ENCODE measurements at places on chromosomes 3 and 15.

GRCh38 chr3:128128251-128128650, 4.6 kb upstream of the RUVBL1 start:
- no peak for DNase-seq

- DNase-seq = no peak
These were observed 98.6 kb downstream of the CHL1 start for GRCh38 chr3:295166-295565.

- DNase-seq = no peak
These were observed 93.2 kb upstream of the IGF1R start for GRCh38 chr15:98555173-98555515.

DNA sequence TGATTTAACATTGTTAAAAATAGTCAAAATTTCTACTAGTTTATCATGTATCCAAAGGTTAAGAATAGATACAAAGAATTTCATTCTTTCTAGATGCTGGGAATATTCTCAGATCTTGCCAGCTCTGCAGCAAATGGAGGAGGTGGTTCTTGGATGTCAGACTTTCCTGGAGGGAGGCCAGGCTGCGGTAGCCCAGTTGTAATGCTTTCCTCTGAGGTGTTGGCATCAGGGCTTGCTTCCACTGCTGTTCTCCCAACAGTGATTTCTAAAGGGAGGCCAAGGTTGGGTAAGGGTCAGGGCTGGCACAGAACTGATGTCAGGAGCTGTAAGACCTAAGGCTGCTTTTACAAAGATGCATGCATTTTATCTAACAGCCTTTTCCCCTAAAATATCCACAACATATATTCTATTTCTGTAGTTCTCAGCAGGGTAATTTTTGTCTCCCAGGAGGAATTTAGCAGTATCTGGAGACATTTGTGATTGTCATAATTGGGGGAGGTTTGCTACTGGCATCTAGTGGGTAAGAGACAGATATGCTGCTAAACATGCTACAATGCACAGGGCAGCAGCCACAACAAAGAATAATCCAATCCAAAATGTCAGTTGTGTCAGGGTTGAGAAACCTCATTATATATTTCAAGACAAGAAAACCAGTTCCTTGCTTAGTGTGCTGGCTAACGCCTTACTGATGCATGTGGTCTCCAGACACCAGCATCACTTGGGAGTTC, 42.0 kb upstream of the SPTSSB start:
- DNase-seq = no peak

GRCh38 chr3:189534531-189534930, 96.7 kb upstream of the TP63 start:
- DNase-seq = no peak

DNA sequence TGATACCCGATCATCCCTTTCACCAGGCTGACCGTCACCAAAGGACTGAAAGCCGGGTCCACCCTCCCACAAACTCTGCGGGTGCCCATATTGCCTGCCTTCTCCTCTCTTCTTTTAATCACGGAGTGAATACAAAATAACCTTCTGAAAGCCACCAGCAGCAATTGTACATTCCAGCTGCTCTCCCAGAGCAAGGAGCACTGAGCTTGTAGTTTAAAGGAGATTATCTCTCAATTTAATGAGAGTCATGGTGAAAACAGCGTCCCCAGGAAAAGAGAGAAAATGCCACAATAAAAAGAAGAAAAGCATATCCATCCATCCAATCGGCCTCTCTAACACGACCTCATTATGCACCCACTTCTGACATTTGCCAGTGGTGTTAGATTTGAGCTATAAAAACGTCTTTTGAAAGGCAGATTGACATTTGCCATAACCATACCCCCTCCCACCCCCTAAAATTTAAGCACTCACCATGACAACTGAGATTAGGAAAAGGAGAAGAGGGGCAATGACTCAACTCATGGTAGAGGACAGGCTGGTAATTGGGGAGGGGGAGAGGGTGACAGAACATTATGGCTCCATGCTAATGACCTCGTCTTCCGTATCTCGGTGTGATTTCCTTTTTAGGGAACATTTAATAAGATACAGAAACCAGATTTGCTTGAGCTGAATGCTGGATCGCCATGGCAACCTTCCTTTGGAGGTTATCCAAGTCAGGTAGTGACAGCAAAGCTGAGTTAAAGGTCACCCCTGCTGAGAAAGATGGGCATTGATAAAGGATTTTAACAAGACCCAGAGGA, 106.2 kb downstream of the ST8SIA2 start:
- DNase-seq = no peak

DNA sequence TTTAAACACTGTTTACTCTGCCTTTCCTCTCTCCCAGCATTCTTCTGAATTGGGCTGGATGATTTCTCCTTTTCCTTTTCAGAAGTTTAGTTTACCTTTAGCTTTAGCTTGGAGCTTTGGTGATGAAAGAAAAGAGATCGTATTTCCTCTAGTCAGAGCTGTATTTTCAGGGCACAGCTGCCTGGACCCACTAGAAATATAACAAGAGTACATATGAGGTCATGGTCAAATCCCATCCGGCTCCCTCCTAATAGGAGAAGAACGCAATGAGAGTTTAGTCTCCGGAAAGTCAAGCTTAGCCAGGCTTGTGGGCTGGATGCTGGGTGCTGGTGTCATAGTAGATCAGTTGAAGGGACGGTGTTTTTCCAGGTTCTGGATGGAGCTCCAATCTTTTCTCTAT, 177.1 kb upstream of the PFN2 start:
- DNase-seq = peak; percentile 83

DNA sequence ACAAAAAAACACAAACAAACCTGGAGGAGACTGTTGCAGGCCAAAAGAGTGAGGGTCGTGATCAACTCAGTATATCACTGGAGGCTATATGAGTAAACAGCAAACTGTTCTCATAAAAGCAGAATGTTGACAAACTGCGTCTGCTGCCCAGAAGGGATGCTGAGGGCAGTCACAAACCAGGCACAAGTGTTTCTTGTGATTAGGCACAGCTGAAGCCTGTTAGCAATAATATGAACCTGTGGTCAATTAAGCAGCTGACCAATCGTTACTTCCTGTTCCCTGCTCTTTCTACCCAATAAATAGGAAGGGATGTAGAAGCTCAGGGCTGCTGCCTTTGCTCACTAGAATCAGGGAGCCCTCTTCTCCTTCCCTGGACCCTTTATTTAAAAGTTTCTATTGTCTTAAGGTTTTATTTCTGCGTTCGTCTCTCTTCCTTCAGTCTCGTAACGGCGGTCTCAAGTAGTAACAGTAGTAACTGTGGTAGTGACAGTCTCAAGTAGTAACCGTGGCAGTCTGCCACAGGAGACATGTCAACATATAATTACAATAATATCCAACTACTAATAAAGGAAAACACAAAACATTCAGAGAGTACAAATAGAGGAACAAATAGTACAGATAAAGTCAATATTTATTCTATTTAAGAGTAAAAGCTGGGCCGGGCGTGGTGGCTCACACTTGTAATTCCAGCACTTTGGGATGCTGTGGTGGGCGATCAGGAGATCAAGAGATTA, 698.4 kb upstream of the CCDC54 start:
- no peak for DNase-seq

- DNase-seq = no peak
These were observed 20.1 kb upstream of the PLSCR5 start for GRCh38 chr3:146625186-146625775.

GRCh38 chr15:29556380-29556779, 265.9 kb downstream of the TJP1 start:
- DNase-seq = no peak

DNA sequence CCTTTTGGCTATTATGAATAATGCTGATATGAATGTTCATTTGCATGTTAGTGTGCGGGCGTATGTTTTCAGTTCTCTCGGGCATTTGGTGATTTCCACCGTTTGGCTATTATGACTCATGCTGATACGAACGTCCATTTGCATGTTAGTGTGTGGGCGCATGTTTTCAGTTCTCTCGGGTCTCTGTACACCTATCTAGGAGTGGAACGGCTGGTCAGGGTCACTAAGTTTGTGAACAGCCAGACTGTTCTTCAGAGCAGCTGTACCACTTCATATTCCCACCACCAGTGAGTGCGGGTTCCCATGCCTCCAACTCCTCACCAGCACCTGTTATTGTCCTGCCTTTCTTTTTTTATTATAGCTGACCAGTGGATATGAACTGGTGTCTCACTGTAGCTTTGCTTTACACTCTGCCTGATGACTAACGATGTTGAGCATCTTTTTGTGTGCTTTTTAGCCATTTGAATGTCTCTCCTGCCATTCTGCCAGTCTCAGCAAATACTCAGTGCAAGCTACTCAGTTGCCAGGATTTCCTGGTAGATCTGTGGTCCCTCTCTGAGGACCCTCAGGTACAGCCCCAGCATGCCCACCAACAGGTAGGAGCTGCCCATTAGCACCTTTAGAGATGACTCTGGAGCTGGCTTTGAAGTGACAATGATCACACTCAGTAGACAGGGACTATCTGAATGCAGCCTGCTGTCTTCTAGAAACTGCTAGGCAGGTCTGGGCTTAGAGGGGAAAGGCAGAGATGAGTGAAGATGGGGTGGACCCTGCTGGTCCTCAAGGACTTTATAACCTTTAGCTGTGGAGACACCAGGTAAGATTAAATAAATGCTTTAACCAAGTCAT, 141.1 kb downstream of the XXYLT1 start:
- no peak for DNase-seq

GRCh38 chr3:10335190-10335738, 14.4 kb upstream of the SEC13 start:
- DNase-seq = no peak

- DNase-seq = no peak
These were observed 64.6 kb downstream of the MYO5A start for GRCh38 chr15:52464040-52464439.

DNA sequence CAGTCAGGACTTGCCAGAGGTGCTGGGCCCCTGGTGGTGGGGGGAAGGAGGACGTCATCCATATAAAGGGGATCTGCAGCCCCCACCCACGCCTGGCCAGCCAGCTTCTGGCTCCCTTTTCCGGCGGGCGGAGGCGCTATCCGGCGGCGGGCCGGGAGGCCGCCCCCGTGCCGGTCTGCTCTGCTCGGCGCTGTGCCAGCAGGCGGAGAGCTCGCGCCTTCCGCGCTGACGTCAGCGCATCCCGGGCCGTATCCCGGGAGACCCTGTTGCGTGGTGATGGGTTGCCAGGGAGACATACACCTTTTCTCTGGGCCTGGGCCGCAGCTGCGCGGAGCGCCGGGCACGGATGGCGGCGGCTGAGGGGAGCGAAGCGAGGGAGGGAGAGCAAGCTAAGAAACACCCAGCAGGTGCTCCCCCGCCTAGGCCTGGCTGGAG, 1.1 kb downstream of the FAM131A start:
- no peak for DNase-seq

DNA sequence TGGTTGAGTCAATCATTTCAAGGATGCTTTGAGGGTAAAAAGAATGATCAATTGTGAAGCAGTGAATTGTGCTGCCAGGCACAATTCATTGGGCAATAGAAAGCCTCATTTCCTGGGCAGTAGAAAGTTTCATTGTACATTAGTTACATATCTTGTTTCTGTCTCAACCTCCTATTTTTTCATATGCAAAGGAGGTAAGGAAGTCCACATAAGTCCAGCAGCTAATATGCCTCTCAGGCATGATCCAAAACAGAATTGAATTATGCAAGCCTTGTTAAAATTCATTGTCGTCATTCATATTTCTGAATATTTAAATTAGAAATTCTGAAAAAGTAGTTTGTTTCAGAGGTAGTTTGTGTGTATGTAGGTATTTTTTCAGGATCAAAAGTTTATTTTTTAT, 65.8 kb downstream of the TFRC start:
- no peak for DNase-seq

DNA sequence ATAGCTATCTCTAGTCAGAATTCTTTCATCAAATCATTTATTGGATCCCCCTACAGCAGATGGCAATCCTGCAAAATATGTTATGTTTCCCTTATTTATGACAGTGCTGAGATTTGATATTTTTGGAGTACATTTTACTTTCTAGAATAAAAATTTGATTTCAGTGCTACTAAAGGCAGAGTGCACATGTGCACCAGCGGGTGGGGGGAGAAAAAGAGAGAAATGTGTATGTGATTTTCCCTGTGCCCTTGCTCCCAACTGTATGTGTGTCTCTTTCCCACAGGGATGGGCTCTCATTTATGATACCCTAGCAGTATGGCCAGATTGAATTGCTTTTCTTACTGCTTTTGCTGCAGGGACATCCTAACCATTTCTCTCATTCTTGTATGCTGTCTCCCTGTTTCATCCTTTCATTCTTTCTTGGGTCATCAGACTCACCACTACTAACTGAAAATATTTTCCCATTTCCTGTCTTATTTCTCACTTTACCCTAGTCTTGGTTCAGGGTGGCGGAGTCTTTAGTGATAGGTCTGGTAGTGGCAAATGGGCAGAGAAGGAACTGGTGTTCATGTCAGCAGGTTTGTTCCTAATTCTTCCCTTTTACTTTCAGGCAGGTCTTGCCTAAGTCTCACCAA, 140.7 kb downstream of the TCF12 start:
- no peak for DNase-seq

GRCh38 chr3:111547631-111548030, 5.6 kb downstream of the CD96 start:
- DNase-seq = no peak

DNA sequence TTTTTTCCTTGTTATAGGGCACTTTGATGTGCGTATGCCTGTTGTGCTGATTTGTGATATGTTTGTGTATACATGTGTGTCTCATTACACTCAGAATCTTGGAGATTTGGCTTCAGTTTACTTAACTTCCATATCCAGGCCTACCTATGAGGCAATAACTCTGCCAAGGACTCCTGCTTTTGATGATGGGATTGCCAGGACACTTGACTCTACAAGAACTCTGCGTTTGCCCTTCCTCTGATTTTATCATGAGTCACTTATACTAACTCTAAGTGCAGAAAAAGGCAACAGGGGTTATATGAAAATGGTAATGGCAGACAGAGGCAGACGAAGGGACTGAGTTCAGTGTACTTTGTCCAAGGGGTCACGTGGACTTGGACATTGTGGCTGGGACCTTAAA, 33.6 kb downstream of the MCTP2 start:
- DNase-seq = no peak

DNA sequence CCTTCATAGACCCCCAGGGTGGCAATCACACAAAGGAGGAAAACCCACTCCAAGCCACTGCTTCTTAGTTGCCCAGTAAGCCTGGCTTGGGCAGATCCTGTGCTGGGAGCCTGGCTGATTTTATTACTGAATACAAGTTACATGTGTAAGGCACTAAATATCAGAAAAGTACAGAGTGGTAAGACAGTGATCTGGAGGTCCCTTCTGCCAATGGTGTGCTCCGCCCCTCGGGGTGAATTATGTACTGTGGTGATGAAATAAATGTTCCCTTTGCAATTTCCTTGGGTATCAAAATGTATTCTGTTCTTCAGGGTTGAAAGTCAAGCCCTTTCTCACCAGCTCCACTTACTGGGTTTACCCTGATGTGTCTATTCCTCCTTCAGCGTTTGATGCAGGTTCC, 38.8 kb downstream of the EID1 start:
- no peak for DNase-seq

- peak; percentile 91 for DNase-seq
These were observed at the start of gene KNSTRN for GRCh38 chr15:40382580-40383456. TSS of gene KNSTRN (plus strand) at chr15:40382721. CDS start at chr15:40382836, 115 bp downstream.

Data from gastrocnemius medialis (tissue), 4 donors.